Astrocyte of the spinal cord (primary cell): ENCODE measurements at places on chromosomes 2 and 18.
A peak's percentile ranks its signal among the peaks of the same experiment; 100 is the strongest.

DNA sequence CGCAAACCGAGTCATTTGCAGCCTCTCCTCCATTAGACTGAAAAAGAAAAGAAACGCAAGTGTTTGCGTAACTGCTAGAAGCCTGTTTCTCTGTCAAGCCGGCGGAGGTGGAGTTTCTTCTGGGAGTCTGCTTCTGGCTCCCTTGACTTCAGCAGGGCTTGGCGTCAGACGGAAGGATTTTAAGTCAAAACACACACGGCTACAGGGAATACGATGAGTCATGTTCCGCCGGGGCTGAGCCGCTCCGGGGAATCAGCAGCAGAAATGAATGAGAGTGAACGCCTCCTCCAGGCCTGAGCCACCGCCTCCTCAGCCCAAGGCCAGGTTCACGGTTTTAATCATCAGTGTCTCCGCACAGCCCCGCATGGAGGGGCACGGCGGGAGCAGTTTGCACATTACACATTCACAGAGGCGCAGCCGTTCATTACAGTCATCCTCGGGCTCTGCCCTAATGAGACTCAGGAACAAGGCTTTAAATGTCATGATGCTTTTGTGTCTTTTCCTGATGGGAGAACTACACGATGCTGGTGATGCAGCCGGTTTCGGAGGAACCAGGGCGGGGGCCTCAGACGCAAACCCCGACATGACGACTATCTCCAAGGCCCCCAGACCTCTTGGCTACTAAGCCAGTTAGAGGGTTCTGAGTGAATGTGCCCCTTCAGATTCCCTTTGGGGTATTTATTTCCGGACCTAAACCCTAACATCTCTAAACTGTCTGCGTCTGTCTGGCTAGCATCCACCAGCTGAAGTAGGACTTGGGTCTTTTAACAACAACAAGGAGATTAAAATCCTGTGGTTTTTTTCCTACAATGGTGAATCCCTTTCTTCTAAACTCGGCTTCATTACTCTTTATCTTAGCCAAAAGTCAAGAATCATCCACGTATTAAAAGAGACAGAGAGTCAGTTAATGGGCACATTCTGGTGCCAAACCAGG, 11.1 kb upstream of the SCG2 start:
- peak; percentile 99 for DNase-seq

GRCh38 chr2:25854613-25855012, 23.7 kb downstream of the ASXL2 start:
- DNase-seq = no peak

DNA sequence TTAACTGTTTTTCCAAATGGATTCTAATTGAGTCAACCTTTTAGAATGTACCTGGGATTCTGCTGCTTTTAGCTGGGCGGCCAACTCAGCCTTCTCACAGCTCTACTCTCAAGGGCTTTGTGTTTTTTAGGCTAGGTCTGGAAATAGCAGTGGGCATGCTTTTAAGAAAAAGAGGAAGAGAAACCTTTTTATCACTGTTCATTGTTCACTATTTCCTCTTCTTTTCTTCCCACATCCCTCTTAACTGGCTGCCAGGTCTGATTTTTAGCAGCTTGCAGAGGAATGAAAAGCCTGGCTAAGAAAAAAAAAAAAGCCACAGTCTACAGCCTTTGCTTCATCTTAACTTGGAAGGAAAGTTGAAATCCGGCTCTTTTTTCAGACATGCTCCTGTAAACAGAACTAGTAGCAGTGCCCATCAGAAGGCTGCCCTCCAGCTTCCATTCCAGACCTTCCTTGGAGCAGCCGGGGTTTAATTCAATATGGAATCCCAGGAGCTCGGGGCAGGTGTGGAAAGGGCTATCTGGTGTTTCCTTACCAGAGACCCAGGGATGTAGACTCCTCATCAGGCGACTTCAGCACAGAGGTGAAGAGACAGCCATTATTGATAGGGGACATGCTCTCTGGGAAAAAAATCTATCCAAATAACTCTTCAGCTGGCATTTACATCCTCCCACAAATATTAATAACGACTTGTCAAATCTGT, 230.7 kb downstream of the MYO3B start:
- no peak for DNase-seq

GRCh38 chr2:98935111-98935770, 784 bp downstream of the CRACDL start:
- no peak for DNase-seq

GRCh38 chr2:69563021-69563420, 80.5 kb downstream of the AAK1 start:
- DNase-seq = no peak

- no peak for DNase-seq
Measured at GRCh38 chr2:101884423-101884822, 107.3 kb upstream of the IL1R2 start.

GRCh38 chr2:59074071-59074470, 832.9 kb upstream of the FANCL start:
- DNase-seq = no peak

DNA sequence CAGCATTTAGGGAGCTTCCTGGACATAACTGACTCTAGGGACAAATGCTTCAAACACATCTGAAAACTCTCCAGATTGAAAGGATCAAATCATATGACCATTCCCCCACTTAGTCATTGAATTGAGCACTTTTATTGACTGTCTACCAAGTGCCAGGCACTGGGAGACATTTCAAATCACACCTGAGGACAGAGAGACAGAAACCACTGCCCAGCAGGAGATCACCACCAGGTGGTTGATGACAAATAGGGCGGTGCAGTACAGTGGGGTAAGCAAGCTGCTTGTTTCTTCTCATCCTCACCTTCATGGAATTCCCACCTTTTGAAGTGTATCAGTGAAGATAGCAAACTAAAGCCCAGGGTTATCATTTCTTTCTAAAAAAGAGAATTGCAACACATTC, 19.0 kb upstream of the CXCR4 start:
- no peak for DNase-seq

GRCh38 chr2:1582891-1583341, 161.4 kb downstream of the PXDN start:
- no peak for DNase-seq

DNA sequence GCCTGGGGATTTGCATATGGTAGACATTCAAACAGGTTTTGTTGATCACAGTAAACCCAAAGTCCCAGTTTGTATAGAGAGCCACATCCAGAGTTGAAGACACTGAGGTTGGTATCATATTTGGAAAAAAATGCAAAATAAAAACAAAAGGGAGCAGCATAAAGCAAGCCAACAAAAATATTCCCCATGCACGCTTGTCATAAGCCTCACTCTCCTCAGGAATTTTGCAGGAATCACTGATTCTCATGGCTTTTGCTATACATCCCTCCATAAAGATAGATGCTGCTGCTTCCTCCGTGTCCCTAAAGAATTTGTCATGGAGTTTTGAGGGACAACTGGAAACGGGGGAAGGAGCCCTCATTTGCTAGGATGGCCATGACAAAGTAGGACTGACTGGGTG, 108.8 kb upstream of the TCF4 start:
- no peak for DNase-seq

DNA sequence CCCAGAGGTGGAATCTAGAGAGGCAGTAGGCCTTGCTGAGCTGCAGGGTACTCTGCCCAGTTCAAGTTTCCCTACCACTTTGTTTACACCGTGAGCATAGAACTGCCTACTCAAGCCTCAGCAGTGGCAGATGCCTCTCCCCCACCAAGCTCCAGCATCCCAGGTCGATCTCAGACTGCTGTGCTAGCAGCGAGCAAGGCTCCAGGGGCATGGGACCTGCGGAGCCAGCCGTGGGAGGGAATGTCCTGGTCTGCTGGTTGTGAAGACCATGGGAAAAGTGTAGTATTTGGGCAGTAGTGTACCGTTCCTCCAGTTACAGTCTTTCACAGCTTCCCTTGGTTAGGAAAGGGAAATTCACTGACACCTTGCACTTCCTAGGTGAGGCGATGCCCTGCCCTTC, 50.6 kb upstream of the FSIP2 start:
- no peak for DNase-seq

DNA sequence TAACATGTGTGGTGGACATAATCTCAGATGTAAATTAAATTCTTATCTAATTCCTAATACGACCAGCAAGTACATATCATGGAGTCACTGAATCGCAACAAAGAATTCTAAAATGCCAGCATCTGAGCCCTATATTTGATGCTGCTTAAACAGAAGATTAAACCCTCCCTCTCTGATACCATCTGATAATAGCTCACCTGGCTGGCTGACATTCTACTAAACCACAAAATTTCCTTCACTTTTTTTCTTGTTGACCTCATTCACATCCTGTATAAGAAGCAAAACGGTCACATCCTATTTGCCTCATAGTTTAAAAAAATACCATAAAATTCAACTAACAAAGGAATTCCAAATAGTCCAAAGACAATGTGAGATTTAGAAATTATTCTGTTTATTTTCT, 371.6 kb upstream of the SLC8A1 start:
- no peak for DNase-seq

- no peak for DNase-seq
Measured at GRCh38 chr2:200585340-200585729, 479 bp upstream of the AOX1 start.

DNA sequence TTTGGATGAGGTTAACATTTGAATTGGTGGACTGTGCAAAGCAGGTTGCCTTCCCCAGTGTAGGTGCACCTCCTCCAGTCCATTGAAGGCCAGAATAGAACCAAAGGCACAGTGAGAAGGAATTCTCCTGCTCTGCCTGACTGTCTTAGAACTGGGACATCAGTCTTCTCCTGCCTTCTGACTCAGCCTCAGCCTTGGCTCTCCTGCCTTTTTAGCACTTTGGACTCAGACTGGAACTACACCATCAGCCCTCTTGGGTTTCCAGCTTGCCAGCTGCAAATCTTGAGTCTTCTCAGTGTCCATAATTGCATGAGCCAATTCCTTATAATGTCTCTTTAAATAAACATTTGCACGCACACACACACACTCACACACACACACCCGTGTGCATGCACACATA, 8.0 kb upstream of the TMEM177 start:
- DNase-seq = no peak

- no peak for DNase-seq
Measured at GRCh38 chr2:33220533-33220932, 255.9 kb upstream of the RASGRP3 start.

DNA sequence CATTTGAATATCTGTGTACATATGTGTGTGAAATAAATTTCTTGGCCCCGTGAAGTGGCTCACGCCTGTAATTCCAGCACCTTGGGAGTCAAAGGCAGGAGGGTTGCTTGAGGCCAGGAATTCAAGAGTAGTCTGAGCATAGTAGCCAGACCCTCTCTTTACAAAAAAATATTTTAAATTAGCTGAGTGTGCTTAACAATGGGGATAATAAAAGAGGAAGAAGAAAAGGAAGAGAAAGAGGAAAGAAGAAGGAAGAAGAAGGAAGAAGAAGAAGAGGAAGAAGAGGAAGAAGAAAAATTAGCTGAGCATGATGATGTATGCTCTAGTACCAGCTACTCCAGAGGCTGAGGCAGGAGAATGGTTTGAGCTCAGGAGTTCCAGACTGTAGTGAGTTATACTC, 52.1 kb upstream of the XPO1 start:
- no peak for DNase-seq

GRCh38 chr18:61753373-61753772, 139.4 kb downstream of the RNF152 start:
- DNase-seq = no peak

DNA sequence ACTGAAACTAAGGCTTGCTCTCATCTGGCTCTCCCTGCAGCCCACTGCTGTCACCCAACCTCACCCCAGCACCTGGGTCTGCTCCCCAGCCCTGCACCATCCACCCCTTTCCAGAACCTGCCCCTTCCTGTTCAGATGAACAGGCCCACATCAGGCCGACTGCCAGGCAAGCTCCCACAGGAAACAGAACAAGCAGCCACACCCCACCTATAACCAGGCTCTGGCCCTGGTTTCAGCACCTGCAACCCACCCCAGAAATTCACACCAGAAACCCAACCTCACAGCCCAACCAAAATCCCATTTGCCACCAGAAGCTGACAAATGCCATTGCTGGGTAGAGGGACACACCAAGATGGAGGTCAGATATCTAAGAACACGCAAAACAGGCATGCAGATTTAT, 159.2 kb upstream of the ID2 start:
- DNase-seq = no peak

- DNase-seq = no peak
Measured at GRCh38 chr2:26809876-26810577, 24.2 kb downstream of the CENPA start.

DNA sequence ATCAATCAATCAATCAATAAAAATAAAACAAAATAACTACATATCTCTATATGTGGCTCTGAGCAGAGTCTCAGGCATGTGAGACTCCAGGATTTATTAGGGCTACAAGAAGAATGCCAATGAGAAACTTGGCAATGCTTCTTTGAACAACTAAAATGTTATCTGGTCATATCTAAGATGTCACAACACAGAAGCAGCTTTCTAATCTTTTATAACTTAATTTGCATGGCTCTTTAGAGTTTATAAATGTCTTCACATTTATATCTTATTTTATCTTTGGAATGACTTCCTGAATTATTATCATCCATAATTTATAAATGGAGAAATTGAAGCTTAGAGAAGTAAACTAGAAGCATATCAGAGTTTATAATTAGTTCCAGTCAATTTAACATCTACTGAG, 14.9 kb upstream of the MAP4K3 start:
- no peak for DNase-seq

DNA sequence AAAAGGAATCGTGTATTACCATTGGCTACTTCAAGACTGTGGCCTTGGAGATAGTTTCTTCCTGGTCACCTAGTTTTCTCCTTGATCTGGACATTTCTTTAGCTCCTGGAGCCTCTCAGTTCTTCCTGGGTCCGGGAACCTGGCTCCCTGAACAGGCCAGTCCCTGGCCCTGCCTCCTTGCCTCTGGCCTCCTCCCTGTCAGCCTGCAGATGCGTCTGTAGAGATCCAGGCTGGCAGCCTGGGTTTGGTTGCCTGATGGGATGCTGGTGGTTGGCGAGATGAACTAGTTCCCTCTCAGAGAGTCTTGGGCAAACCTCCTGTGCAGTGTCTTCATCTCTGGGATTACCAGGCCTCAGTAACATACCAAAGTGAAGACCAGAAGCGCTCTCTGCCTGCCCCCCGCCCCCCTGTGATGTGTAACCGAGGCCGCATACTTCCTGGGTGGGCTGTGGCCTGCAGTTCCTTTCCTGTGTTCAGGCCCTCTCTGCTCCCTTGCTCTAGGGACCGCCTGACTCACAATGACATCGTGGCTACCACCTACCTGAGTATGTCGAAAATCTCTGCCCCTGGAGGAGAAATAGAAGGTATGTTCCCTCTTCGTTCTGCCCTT, 85.4 kb downstream of the DYSF start:
- no peak for DNase-seq

DNA sequence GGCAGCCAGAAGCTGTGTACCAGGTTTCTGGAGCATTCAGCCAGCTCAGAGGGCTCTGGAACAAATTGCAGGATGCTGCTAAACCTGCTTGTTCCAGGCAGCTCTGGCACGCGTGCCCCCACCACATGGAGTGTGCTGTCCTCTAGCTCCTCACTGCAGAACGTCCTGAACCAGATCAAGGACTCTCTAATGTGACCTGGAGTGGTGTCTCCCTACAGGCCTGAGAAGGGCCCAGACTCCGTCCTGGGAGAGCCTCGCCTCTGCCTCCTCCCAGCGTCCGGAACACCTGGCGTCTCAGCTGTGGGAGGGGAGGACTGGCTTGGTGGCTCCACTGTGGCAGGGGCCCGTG, 115.6 kb upstream of the GPC1 start:
- DNase-seq = no peak
